ENCODE measurements at places on chromosomes 7 and 10.

DNA sequence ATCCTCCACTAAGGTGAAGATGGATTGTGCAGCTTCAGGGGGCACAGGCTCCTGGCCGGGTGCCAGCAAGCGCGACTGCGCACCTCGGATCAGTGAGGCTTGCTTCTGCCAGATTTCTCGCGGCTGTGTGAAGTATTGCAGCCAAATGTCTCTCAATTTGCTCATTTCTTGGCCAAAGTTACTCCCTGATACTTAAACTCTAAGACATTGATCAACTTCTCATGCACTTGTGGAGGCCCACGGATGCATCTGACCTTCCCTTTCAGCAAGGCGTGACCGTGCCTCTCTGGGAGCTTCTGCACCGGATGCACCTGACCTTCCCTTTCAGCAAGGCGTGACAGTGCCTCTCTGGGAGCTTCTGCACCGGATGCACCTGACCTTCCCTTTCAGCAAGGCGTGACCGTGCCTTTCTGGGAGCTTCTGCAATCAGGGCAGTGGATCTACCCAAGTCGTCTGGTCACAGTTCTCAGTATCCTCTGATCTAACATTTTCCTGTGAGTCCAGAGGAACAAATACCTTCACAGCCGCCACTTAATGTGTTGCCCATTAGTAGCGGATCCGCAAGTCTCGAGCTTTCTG lies 248.3 kb downstream of the ADARB2 start:
- no peak for DNase-seq

DNA sequence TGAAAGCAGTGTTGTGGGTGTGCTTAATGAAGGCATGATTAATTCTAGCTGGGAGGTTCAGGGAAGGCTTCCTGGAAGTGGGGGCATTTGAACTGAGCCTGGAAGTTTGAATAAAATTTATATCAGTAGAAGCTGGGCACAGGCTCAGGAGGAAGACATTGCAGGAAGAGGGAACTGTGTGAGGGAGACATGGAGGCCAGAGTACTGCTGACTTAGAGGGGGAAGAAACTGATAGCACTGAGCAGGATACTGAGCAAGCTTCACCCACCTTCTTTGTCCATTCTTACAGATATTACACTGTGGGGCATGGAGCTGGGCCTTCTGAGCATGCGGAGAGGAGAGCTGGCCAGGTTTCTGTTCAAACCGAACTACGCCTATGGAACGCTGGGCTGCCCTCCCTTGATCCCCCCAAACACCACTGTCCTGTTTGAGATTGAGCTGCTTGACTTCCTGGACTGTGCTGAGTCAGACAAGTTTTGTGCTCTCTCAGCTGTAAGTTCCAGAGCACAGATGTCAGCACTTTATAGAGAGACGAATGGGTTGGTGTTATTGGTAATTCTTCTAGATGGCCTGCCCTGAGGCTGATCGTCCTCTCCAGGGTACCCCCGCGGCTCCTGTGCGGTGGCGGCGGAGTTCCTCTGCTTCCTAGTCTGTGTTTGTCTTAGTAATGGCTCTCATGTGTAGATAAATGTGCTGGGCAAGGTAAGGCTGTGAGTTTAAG lies 2.1 kb downstream of the FKBP6 start:
- DNase-seq, result peak; percentile 65

DNA sequence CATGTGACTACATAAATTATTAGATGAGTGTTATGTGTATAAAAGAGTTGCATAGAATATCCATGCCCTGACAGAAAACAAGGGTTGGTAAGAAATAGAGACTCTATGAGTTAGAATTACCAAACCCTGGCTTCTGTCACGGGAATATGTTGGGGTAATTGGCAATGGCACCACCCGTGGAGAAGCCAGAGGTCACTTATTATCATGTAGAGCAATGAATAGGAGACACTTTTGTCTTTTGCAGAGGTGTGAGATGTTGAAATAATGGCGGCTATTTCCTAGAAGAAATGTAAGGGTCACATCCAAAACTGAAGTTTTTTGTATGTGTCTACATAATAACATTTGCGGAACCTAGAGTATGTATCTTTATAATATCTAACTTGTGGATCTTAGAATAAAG lies 35.3 kb downstream of the ABCB5 start:
- DNase-seq, result no peak

DNA sequence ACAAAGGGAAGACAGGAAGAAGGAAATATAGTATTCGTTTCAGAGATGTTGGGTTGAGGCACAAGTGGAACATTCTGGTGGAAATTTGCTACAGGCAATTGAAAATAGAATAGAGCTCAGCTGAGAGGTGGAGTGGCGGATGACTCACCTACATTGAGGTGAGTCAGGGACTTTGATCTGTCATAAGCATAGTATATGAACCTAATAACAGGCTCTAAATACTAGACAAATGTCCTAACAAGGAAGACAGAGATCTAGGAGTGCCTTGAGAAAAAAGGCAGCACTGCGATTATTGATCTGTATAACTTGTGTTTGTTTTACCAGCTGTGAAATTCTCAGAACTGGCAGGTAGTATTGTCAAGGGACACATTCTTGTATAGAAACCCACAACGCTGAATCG lies 907 bp upstream of the IFRD1 start:
- DNase-seq, result peak; percentile 16

DNA sequence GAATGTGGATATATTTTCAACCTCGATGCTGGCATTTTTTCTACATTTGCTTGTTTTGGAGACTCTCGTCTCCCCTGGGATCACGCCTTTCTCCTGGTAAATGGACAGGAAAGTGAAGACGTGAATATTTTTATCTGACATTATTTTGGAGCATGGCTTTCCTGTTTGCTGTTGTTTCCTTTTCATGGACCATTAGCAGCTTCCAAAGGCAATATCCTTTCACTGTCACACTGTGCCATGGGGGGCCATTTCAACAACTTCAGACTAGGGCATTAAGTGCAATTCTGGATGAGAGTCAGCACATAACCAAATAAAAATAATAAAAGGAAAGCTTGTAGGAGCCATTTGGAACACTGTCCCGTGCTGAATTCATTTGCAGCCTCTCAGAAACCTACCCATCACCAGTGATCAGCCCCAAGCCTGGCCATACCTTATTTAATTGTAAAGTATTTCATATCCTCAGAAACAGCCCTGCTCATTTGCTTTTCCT lies 75.9 kb upstream of the NEUROD6 start:
- DNase-seq, result no peak

DNA sequence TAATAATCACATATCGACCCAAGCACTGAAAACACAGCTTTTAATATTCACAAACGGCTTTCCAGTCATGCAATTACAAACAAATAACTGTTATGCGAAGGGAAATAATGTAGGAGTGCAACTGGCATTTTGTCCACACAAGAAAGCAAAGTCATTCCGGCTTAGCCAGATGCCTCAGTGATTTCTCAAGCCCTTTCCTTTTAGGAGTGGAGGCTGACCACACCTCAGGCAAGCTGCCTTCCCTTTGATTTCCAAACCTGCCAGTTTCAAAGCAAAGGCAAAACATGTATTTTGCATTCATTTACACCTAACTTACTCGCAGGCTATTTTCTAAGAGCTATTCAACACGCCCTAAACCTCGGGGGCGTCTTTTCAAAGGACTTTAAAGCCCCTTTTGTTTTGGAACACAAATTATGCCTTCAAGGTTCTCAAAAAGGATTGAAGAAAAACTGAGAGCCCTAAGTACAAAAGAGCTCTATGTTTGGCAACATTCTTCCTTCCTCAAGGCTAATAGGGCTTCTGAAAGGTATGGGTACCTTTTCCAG lies 109.6 kb downstream of the CPXM2 start:
- no peak for DNase-seq

DNA sequence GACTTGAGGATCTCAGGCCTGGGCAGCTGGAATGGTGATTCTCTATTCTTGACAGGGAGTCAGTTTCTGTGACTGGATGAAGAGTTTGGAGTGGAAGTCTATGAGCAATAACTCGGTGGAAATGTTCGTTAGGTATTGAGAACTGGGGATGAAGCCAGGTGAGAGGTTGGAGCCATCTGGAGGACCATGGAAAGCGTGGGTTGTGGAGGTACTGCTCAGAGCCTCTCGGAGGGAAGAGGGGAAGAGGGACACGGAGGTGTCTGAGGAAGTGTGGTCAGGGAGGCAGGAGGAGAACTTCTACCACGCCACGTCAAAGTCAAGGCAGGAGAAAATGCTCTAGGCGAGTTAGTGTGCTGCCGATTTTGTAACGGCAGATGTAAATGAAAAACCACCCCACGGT lies 430.7 kb downstream of the DPP6 start:
- no peak for DNase-seq

- peak; percentile 67 for DNase-seq
These were observed 8.5 kb downstream of the RASSF4 start for GRCh38 chr10:44968091-44968490.

GRCh38 chr7:100119970-100120732 lies 717 bp downstream of the CNPY4 start:
- DNase-seq, result peak; percentile 60

DNA sequence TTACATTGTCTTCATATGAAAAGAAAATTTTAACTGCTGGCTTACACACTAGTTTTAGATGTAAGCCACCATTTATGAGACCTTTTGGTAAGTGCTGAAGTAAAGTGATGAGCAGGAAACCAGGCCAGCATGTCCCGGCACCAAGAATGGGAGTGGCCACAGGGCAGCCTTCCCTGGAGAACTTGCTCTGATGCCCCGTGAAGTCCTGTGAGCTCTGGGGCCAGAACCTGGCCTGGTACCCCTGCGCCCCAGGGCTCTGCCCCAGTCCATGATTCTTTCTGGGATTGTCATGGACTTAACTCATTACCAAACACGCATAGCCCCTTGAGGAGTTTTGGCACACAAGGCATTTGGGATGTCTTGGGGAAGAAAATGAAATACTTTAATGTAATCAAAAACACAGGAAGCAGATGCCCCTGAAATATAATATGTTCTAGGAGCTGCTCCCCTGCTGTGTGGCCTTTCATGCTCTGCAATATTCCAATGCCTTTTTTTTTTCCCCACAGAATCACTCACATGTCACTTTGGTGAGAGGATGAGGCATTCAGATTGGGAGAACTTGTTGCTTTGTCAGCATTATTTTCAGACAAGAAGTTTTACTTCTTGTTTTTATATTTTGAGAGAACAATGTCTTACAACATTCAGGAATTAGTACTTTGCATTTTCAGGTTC lies 53.1 kb upstream of the CXCL12 start:
- peak; percentile 71 for DNase-seq

GRCh38 chr7:131330299-131330698 lies 2.6 kb downstream of the MKLN1 start:
- DNase-seq, result no peak

DNA sequence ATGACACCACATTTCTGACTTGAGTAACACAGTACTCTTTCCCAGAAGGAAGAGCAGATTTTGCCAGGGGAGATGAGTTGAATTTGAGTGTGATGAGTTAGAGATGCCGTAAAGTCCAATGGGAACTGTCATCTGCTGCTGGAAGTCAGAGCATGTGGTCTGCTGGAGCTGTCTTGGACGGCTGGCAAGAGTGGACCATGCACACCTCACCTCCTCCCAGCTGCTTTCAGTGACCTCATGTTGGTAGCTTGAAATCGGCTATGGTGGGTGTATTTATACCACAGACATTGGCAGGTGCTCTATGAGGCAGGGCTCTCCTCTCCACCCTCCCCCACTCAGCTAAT lies 82.3 kb downstream of the COL13A1 start:
- no peak for DNase-seq

DNA sequence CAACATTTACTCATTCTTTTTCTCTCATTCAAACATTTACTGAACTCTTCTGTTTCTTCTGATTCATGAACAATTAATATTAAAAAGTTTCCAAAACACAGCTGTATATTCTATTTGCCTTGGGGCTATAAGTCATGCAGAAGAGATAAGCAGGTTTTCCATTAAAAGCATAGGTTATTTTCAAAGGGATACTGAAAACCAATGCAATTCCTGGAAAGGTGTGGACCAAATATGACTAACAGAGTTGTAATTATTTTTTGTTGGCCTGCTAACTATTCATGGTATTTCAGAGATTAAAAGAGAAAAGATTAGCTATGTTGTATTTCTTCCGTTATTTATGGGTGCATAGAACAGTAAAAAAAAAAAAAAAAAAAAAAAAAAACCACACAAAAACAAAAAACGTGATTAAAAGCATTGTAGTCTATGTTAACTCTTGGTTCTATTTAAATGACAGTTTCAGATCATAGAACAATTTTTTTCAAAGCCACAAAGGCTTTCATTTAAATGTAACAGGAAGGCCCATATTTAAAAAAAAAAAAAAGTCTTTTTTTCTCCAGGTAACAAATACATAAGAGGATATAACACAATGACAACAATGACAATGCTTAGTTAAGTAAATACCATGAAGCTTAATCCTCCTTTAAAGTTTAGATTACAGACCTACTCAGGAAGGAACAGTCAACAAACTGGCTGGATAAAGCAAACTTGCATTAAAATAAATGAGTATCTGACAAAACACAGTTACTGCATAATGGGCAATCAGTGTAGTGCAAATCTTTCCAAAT lies 1042.9 kb downstream of the GATA3 start:
- no peak for DNase-seq

GRCh38 chr7:23710000-23710399 lies at the start of gene STK31:
TSS of gene STK31 (plus strand) at chr7:23710219. CDS start at chr7:23710286, 67 bp downstream.
- no peak for DNase-seq

- no peak for DNase-seq
These were observed 14.5 kb downstream of the SSC4D start for GRCh38 chr7:76394957-76395356.

DNA sequence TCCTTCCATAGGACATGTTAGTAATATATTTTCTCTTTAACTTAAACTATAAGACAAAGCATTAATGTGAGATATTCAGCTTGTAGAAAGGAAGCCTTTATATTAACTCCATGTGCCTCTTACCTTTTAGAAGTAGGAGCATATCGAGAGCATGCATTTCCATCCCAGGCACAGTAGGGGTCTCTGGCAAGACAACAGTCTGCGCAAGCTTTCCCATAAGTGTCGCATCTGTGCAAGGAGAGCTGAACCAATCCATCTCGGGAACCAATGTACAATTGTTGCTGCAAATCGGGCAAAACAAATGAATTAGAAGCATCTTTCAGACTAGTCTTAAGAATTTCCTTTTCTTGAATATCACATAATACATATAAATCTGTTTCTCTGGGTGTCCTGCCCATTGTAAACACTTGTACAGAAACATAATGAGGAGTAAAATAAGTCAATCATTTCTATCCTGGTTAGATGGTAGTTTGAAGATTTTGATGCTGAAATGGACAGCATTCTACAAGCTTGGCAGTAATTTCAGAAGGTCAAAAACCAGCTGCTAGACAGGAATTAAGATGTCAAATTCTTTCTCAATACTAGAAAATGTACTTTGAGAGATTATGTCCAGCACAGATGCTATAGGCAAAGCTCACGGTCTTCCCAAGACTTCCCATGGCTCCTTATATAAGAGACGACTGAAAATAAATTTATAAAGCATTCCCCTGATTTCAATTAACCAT lies 171.8 kb downstream of the SEMA3D start:
- DNase-seq, result peak; percentile 54

DNA sequence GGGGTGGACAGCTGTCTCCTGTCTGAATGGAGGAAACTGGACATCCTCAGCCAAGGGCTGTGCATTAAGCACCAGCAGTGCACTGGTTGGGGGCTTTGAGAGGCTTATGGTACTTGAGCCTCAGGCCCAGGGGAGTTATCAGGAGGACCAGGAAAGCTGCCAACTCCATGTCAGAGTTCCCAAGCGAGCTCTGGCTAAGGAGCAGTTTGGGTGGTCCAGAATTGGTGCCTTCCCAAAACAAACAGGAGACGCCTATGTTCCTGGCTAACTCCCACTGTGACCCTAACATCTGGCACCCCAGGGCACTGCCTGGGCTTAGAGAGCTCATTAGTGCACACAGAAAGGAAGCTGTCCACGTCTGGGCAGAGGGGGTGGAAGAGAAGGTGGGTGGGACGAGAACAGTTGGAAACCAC lies 408.6 kb upstream of the NPVF start:
- peak; percentile 23 for DNase-seq

GRCh38 chr10:30460121-30460520 lies 26.1 kb downstream of the MAP3K8 start:
- no peak for DNase-seq

GRCh38 chr10:11192304-11193000 lies 174.8 kb downstream of the CELF2 start:
- no peak for DNase-seq
